Thymus (tissue), 14 donors: ENCODE measurements at places on chromosomes 4 and X. TPM values are rescaled to one million over a fixed set of nuclear protein-coding genes. Genes with fewer than 3 reads are reported as not detected.

DNA sequence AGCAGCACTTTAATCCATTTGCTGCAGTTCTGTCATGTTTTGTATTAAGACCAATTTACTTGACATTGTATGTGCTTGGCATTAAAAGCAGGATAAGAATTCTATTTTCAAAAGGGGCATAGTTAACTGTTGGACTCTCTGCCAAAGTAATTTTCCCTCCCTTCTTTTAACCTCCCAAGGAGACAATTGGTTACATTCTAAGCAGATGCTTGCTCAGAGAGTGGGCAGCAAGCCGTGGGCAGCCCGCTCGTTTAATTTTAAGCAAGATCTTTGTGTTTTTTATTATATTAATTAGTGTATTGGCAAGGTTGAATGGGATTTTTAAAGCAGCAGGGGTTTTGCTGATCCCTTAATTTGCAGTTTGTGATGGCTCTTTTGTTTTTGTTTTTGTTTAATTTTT, 37.1 kb upstream of the KLHL8 start:
- H3K4me1 ChIP-seq = no peaks in the 10 kb centered on the region
- H3K27me3 ChIP-seq = no peaks in the 10 kb centered on the region
- no peak for DNase-seq
- no peak overlapping the region for H3K27ac ChIP-seq

- H3K27me3 ChIP-seq = no peaks in the 10 kb centered on the region
- DNase-seq = no peak
- H3K4me1 ChIP-seq = peaks cover 1% of the 10 kb centered on the region
- no peaks in the 10 kb centered on the region for H3K36me3 ChIP-seq
These were observed 14.1 kb downstream of the PSAPL1 start for GRCh38 chr4:7420661-7421040.

GRCh38 chr4:80112236-80112635, 39.2 kb upstream of the ANTXR2 start:
- H3K4me1 ChIP-seq = no peaks in the 10 kb centered on the region
- no peak overlapping the region for H3K27ac ChIP-seq
- no peaks in the 10 kb centered on the region for H3K36me3 ChIP-seq
- H3K27me3 ChIP-seq = no peaks in the 10 kb centered on the region

DNA sequence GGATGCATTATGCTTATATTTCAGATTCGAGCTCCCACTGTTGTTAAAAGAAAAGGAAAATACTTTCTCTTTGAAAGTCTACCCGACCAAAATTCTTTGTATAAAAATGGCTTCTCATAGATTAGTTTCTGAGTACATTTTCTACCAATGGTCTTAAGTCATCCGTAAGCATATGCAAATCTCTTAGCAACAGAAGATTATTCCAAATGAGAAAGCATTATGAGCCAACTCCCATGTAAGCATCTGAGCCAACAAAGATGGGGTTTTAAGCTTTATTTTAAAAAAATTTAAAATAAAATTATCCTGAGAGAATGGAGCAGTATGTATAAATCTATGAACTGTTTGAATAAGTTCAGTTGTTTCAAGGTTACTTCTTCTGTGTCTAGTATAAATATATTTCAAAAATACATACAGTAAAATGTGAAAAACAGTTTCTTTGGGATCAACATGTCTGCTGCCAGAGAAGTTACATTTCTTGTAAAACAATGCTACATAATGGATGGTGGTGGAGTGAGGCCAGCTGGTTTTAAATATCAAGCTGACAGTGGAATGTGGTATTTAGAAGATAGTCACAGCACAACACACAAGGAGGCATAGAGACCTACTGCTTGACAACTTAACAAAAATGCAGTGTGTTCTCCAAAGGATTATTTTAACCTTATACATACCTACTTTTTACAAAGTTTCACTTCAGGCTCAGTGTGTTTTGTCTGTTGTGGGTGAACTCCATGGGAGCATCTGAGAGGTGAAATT, 199.5 kb upstream of the DIPK2B start:
- no peak overlapping the region for H3K4me3 ChIP-seq
- no peaks in the 10 kb centered on the region for H3K36me3 ChIP-seq
- DNase-seq = no peak
- H3K27me3 ChIP-seq = no peaks in the 10 kb centered on the region

DNA sequence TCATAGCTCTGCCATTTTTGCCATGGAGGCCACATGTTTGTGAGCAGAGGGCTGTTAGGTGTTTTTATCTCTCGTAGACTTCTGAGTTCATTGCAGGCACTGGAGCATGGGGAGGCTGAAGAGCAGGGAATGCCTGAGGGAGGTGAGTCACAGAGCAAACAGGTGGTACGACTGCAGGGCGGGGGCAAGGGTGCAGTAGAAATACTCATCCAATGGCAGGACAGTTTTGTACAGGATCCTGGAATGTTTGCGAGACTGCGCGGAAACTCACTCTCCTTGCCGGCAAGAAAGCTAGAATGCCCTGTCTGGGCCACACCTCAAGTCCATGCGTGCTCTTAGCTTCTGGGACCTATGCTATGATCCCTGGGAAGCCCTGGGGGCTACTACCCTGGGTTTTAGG, 20.0 kb upstream of the VCX2 start:
- H3K27me3 ChIP-seq = no peaks in the 10 kb centered on the region
- H3K4me3 ChIP-seq = no peak overlapping the region
- no peaks in the 10 kb centered on the region for H3K4me1 ChIP-seq
- H3K27ac ChIP-seq = no peak overlapping the region

The RTL9 gene
- total RNA-seq = 0.09 TPM
